ENCODE measurements at places on chromosomes 13 and 19. TPM values are rescaled to one million over a fixed set of nuclear protein-coding genes. Genes with fewer than 3 reads are reported as not detected.

Gene CPB2
- not detected for total RNA-seq

Gene GIPC3
- not detected for total RNA-seq

DNA sequence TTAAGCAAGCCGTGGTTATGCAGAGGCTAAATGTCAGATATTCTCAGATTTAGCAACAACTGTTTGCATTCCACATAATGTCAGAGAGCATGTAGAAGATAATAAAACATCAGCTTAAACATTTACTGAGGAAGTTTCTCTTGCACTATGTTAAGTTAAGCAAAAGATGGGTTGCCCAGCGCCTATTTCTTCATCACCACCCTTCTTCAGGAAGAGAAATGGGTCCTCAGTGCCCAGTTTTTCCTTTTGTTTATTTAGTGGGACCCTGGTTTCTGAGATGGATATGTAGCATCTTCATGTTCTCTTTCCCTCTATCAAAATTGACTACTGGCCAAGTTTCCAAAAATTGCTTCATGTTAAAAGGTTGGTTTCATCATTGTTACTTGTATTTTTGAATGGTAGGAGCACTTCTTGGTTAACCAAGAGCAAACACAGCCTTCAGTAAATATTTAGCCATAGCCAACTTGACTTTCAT, 356.8 kb downstream of the RFC3 start:
- no peak for DNase-seq

DNA sequence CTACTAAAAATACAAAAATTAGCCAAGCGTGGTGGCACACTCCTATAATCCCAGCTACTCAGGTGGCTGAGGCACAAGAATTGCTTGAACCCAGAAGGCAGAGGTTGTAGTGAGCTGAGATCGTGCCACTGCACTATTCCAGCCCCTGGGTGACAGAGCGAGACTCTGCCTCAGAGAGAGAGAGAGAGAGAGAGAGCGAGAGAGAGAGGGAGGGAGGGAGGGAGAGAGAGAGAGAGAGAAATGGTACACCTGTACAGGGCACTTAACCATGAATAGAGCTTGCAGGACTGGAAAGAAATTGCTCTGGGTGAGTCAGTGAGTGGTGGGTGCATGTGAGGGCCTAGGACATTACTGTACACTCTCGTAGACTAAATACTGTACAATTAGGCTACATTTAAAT, 40.5 kb upstream of the SLC7A9 start:
- no peak for DNase-seq
